ENCODE measurements at places on chromosomes 2 and 18. TPM values are rescaled to one million over a fixed set of nuclear protein-coding genes. Genes with fewer than 3 reads are reported as not detected.

DNA sequence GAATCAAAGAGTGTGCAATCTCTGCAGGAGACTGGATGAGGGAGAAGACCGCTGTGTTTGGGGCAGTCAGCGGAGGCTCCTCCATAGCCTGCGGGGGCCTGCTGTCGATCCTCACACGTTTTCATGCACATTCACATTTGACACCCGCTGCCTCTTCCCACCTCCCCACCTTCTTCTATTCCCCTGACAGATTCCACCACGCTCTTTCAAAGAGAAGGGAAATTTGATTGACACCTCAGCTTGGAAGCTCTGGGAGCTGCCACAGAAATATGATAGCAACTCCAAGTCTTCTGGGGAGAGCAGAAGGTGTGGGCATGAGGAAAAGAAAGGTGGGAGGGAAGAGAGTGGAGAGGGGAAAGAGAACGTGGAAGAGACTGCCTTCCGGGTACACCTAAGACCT is 87.5 kb downstream of the BOD1L2 start:
- H3K4me1 ChIP-seq = no peaks in the 10 kb centered on the region
- H3K36me3 ChIP-seq = no peaks in the 10 kb centered on the region
- DNase-seq = no peak
- no peak overlapping the region for H3K4me3 ChIP-seq
- H3K27ac ChIP-seq = no peak overlapping the region

DNA sequence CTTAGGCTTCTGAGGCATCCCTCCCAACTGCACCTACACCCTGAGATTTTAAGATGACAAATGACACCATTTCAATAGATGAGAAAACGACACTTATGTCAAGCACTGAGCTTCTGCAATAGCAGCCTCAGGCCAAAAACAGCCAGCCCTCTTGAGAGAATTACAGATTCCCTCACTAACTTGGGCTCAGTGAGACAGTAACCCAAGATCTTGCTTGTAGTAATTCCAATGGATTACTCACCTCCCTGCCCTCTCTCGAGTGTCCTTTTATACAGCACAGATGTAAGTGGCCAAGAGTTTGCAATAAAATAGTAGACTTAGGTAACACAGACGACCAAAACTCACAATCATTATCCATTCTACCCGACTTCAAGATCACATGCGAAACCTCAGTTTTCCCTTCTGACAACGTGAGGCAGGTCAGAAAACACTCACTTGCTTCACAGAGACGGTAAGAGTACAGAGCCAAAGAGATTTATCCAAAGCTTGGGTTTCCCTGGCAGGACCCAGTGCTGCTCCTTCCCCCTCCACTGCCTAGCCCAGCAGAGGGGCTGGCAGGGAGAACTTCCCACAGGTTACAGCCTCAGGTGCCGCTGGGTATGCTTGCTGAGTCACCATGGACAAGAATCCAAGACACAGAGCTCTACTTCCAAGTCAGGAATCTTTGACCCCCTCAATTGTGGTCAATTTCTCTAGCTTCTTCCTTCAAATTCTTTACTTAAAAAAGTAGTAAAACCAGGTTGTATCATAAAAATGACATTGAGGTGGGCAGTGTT is 181.4 kb downstream of the MYO5B start:
- no peak for DNase-seq
- no peaks in the 10 kb centered on the region for H3K4me1 ChIP-seq
- no peak overlapping the region for H3K4me3 ChIP-seq
- no peaks in the 10 kb centered on the region for H3K27me3 ChIP-seq
- H3K36me3 ChIP-seq = no peaks in the 10 kb centered on the region

Gene SNED1
- 33.4 TPM for total RNA-seq

GRCh38 chr2:187575751-187576067 is 21.5 kb upstream of the TFPI start:
- H3K4me1 ChIP-seq = no peaks in the 10 kb centered on the region
- no peaks in the 10 kb centered on the region for H3K27me3 ChIP-seq
- no peaks in the 10 kb centered on the region for H3K36me3 ChIP-seq
- no peak overlapping the region for H3K4me3 ChIP-seq

Gene LRP2
- 0.03 TPM for total RNA-seq

Gene GALNT5
- 0.80 TPM for total RNA-seq

DNA sequence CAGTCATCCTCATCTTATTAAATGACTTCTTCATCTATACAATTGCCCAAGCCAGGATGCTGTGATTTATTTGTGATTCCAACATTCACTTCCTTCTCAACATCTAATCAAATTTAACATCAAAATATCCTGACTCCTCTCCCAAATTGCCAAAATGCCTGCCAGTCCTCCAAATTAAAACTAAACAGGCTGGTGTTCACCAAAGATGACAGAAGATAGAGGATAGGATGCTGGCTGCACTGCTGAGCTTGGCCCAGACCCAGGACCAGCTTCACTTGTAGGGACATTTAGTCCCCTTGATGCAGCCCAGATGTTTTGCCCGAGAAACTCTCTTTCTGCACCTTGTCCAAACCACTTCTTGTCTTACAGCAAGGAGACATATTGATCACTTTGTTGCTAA is 540.0 kb upstream of the CNTNAP5 start:
- H3K27me3 ChIP-seq = no peaks in the 10 kb centered on the region
- no peaks in the 10 kb centered on the region for H3K36me3 ChIP-seq
- H3K27ac ChIP-seq = no peak overlapping the region
- no peak for DNase-seq

DNA sequence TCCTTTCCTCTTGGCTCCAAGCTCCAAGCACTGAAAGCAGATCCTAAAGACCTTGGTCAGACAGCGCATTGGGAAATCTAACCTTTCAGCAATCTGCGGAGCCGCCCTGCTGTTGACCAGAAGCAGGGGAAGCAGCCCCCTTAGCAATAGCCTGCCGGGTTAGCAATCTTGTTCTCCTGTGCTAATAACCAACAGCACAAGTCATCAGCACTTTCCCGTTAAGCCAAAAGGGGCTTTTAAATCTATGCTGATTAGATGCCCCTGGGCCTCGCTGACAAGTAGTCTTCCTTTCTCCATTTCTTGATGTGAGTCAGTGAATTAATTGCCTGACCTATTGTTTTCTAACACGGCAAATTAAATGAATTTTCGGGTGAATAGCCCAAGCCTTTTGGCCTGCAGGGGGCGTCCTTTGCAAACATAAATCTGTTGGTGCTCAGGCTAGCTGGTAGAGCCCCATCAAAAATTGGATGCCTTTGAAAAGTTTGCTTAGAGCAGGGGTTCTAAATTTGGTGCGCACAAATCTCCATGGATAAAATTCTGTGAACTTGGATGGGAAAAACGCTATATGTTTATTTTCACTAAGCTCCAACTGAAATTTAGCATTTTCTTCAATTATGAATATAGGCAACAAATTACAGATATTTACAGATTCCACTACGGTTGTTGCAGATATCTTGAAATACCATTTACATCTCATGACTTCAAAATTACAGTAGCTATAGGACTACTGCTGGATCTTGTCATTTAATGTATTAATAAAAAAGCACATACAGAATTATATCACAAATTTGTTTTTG is 24.6 kb downstream of the MAIP1 start:
- no peaks in the 10 kb centered on the region for H3K4me1 ChIP-seq
- H3K36me3 ChIP-seq = no peaks in the 10 kb centered on the region
- DNase-seq = peak; percentile 90
- no peaks in the 10 kb centered on the region for H3K27me3 ChIP-seq
- no peak overlapping the region for H3K27ac ChIP-seq

Gene LONRF2
- 133 TPM for total RNA-seq

DNA sequence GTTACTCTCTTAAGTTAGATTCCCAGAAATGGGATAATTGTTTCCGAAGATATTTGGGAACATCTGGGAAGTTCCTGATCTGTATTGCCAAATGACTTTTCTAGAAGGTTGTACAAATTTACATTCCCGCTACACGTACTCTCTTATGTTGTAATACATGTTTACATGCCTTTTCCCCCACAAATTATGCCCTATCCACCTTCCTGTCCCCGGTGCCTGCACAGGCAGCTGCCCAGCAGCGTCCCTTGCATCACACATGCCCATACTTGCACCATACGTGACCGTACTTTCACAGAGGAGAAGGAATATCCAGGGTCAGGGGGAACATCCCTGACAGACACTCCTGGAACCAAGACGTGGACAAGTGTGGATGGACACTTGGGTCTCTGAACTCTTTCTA is 24.2 kb upstream of the KLF11 start:
- no peak overlapping the region for H3K4me3 ChIP-seq
- H3K27me3 ChIP-seq = no peaks in the 10 kb centered on the region
- H3K27ac ChIP-seq = no peak overlapping the region

Gene TMEM127
- 46.3 TPM for total RNA-seq

DNA sequence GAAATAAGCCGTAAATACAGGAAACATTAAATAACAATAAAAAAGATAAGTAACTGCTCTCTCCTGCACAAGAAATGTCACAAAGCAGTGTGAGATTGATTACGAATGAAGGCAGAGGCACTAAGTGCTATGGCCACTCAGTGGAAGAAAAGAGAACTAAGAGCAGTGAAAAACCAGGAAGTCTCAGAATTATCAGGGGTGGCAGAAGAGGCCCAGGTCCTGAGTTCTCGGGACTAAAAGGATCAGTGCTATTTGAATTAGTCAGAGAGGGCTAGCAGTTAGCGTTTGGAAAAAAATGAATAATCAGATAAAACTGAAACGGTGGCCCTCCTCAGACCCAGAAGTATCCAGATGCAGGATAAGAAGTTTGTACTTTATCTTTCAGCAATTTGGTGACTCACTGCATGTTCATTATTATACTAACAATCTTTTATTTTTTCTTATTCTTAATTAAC is 367.1 kb downstream of the ZEB2 start:
- no peak overlapping the region for H3K4me3 ChIP-seq
- H3K36me3 ChIP-seq = no peaks in the 10 kb centered on the region
- H3K27me3 ChIP-seq = no peaks in the 10 kb centered on the region
- no peak overlapping the region for H3K27ac ChIP-seq

Measured in ovary (tissue), 10 donors.